ENCODE measurements at places on chromosomes 2 and 18.

- DNase-seq, result no peak
These were observed 36.1 kb upstream of the MYO3B start for GRCh38 chr2:170141865-170142264.

- no peak for DNase-seq
These were observed 265.7 kb upstream of the HS6ST1 start for GRCh38 chr2:128584296-128584890.

DNA sequence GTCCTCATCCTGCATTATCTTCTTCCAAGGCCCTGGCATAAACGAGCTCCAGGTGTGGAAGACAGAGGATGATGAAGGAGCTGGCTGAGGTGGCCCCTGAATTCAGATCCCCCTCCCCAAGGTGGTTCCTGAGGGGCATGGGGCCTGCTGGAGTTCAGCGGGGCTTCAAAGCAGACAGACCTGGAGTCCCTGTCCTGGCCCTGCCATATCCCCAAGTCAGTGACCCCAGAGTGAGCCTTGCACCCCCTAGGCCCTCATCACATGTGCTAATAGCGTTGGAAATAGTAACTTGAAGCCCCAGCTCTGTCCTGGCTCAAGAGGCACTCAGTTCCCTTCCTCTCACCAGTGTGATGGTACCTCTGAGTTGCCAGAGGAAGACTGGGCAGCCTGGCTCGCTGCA is 172.9 kb downstream of the GALNT1 start:
- DNase-seq, result no peak

GRCh38 chr2:102016399-102016955 is 24.7 kb downstream of the IL1R2 start:
- no peak for DNase-seq

- no peak for DNase-seq
These were observed 12.5 kb upstream of the RAB31 start for GRCh38 chr18:9695605-9696004.

DNA sequence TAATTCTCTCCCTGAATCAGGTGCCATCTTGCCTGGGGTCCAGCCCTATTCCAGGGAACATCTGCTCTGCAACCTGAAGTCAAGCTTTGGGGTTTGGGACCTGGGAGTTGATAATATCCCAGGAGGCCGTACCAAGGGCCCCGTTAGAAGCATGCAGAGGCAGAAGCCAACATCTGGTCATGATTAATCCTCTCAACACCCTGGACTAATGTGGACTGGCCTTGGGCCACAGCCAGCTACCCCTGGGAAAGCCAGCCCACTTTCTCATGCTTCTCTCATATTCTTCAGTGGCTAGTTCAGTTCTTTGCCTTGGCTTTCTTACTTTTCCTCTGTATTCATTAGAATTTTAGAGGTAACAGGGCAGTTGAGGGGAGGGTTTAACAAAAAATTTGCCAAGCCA is 515.6 kb upstream of the NRP2 start:
- DNase-seq, result no peak

- no peak for DNase-seq
These were observed 10.0 kb upstream of the GPR55 start for GRCh38 chr2:230935130-230935430.

- peak; percentile 46 for DNase-seq
These were observed 7.0 kb upstream of the LYPD1 start for GRCh38 chr2:132676999-132677398.

DNA sequence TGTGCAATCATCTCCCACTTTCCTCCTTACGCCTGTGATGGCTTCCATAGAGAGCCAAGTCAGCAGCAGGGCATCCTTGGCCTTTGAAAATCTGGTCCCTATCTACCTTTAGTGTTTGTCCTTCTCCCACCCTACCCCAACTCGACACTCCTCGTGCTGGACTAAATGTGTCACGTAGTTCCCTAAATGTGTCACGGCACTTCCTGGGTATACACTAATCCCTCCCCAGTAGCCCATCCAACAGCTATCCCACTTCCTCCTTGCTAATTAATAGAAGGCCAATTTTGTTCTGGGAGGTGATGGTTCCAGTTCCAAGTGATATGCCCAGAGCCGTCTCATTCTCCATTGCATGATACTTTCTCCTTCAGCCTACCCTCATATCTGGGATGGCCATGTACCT is 36.5 kb upstream of the ZFP36L2 start:
- DNase-seq, result no peak

- no peak for DNase-seq
These were observed 21.1 kb downstream of the KIF5C start for GRCh38 chr2:148896136-148896535.

- DNase-seq, result no peak
These were observed 125.4 kb downstream of the CSRNP3 start for GRCh38 chr2:165594935-165595255.

DNA sequence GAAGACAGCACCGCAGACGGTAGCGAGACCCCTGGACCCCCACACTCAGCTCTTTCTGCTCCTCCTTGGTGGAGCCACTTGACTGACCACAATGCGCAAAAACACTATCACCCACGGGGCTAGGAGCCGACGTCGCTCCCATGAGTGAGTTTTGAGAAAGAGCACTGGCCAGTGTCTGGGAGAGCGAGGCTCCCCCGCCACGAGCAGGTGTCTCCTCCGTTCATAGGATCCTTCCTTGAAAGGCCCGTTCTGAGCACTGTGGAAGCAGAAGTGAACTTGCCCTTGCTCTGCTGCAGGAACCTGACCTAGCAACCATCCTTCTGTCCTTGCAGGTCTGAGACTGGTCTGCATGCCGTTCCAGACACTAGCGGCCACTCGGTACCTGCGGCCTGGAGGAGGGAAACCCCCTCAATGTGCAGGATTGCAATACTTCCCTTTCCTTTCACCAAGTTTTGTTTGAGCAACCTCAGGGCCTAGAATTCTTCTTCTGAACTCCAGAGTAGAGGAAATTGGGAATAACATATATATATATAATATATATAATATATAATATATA is 12.9 kb upstream of the ZNF516 start:
- DNase-seq, result no peak

DNA sequence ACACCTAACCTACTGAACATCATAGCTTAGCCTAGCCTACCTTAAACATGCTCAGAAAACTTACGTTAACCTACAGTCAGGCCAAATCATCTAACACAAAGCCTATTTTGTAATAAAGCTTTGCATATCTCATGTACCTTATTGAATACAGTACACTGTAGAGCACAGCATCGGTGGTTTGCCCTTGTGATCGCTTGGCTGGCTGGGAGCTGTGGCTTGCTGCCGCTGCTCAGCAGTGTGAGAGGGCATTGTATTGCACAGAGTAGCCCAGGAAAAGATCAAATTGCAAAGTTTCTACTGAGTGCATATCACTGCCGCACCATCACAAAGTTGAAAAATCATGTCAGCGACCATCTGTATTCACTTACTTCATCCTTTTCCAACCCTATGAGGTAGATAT is 62.3 kb upstream of the NCK2 start:
- peak; percentile 96 for DNase-seq

All from NCI-H526 treated with DMSO at 0.1 percent for 48 hours (cell line).